ENCODE measurements at places on chromosomes 3 and 15.
A peak's percentile ranks its signal among the peaks of the same experiment; 100 is the strongest.

- no peak for DNase-seq
Measured at GRCh38 chr15:71807125-71807629, 3.2 kb upstream of the NR2E3 start.

DNA sequence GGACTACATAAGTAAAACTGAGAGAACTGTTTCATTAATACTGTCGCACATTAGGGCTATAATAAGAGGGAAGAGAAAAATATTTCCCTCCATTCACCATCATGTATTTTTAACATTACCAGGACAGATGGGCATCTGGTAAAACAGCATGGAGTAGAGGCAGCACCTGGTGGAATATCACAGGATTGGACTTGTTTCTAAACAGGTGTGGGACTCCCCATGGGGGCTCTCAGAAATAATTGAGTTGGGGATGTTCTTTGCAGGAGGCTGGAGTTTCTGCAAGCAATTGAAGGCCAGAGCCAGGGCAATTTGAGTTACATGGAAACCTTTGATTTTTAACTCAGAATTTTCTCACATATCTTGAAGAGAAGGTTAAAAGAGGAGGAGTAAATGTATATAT lies 8.4 kb upstream of the MINDY2 start:
- DNase-seq: no peak

DNA sequence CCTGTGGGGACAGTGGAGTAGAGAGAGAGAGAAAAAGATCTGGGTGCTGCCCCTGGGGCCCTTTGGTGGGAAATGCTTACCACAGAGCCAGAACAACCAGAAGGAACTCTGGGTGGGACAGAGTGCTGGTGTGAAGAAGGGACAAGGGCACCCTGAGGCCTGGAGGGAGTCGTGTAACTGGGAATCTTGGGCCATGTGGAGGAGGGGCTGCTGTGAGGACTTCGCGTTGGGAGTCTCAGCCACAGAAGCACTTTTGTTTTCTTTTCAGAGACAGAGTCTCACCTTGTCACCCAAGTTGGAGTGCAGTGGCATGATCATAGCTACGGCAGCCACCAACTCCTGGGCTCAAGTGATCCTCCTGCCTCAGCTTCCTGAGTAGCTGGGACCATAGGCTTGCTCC lies 24.3 kb downstream of the XYLB start:
- DNase-seq: no peak

- DNase-seq: no peak
Measured at GRCh38 chr15:61253186-61253585, 24.1 kb upstream of the RORA start.

DNA sequence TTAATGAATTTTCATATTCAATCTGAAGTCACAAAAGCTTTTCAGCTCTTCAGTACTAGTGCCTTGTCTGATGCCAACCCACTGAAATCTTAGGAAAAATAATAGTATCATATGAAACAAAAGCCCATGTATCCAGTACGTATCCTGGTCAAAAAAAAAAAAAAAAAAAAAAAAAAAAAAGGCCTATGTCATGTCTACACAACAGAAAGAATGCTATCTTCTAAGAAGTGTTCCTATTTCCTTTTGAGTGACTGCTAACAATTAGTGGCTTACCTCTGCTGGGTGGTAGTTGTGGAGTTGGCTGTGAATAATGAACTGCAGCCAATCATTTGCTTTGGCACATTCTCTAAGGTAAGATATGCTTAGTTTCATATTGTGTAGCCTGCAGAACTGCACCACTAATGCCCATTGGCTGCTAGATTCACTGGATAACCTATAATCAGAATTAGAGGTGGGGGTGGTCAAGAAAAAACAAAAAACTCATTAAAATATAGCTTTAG lies 59.6 kb downstream of the EIF3J start:
- DNase-seq: no peak

DNA sequence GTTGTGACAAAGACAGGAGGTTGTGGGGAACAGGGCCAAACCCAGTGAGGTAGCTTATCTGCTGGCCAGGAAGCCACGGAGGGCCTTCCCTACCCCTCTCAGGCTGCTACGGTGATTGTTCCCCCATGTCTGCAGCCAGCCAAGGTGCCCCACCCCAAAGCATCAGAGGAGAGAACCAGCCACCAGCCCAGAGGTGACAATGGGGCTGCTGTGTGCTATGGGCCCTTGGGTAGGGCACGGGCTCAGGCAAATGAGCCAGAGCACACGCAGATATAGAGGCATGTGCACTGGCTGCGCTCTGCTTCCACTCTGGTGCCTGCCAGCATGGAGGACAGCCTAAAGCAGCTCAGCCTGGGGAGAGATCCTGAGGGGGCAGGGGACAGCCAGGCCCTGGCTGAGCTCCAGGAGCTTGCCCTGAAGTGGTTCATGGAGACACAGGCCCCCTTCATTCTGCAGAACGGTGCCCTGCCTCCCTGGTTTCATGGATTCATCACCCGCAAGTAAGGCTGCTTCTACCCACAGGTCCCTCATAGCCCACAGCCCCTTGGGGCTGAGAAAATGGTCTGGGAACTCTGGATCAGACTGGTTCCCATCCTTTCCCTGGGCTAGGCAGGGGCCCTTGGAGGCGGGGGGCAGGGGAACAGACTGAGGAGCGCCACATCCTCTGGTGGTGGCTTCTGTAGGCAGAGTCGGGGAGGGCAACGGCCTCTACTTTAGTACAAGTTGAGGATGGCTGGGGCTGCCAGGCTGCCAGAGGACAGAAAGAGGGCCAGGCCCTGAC lies at the start of gene SH2D7:
SH2D7 (plus strand) TSS at position 301 of the 781 bp plus-strand sequence; CDS start at position 325, 24 bp downstream.
- no peak for DNase-seq

GRCh38 chr3:8914491-8914890 lies 48.8 kb downstream of the RAD18 start:
- DNase-seq: no peak

DNA sequence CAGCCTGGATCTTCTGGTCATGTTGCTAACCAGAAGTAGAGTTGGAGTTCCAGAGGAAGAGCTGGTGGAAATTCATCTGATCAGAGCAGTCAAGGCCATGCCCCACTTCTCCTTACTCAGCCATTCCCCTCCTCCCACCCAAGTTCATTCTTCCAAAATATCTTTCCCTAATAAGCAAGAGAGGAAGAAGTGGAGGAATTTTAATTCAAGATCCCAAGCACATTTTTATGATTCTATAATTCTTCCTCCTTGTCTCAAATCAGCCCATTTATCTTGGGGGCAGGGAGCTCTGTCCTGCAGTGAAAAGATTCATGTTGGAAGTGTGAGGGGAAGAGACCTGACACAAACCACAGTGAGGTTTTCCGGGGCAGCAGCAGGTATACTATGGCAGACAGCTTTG lies 85.0 kb upstream of the GALNT15 start:
- DNase-seq: no peak

- DNase-seq: no peak
Measured at GRCh38 chr15:64045101-64045435, 1.2 kb downstream of the DAPK2 start.

DNA sequence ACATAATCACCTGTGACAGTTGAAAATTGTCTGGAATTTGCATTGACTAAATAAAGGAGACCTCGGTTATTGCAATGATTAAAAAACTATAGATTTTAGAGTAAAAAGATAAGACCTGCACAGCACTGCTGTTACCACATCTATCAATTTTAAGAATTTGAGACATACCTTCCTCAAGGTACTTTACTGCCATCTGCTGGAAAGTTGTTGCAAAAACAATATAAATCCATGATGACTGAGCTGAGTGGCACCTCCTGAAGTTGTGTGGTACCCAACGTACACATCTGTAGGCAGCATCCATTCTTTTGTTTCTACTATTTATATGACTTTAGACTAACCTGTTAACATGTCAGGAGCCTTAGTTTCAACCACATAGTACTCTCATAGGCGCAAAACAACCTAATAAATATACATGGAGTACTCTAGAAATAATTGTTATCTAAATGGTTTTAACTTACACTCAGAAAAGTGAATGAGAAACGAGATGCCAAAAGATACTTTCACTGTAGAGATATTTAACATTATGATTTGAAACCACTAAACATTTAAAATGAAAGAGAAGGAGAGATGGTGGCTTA lies 106.7 kb downstream of the GHSR start:
- peak; percentile 79 for DNase-seq

DNA sequence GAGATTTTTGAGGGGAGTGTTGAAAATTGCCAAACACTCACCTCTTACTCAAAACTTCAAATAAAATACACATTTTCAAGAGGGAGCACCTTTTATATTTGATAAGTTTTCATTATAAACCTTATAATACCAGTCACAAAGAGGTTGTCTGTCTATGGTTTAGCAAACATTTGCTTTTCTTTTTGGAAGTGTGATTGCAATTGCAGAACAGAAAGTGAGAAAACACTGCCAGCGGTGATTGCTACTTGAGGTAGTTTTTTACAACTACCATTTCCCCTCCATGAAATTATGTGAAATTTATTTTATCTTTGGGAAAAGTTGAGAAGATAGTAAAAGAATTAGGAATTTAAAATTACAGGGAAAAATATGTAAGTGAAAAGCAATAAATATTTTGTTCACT lies 20.1 kb downstream of the DIPK2A start:
- no peak for DNase-seq
